ENCODE measurements at places on chromosomes 6 and 20. TPM values are rescaled to one million over a fixed set of nuclear protein-coding genes. Genes with fewer than 3 reads are reported as not detected.

SLC35F1 gene
- total RNA-seq: 1.1 TPM

TXLNB gene
- total RNA-seq: 0.22 TPM

CFAP206 gene
- total RNA-seq: 0.20 TPM

HCK gene
- 3.7 TPM for total RNA-seq

- H3K4me3 ChIP-seq: no peak overlapping the region
- DNase-seq: no peak
- H3K36me3 ChIP-seq: no peaks in the 10 kb centered on the region
These were observed 12.7 kb downstream of the ABT1 start for GRCh38 chr6:26609463-26609862.

DNA sequence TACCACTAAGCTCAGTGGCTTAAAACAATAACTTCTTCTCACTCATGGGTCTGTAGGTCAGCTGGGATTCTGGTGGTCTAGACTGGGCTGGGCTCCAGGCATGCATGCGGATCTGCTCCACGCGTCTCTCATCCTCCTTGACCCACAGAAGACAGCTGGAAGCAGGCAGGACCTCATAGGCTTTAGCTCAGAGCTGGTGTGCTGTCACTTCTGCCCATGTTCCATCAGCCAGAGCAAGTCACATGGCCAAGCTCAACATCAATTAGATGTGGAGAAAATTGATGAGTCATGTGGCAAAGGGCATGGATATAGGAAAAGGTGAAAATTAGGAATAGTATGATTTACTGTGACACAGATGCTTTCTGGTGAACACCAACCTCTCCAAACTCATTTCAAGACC lies 57.4 kb upstream of the PSMF1 start:
- H3K27me3 ChIP-seq: no peaks in the 10 kb centered on the region
- no peak overlapping the region for H3K27ac ChIP-seq
- H3K4me1 ChIP-seq: no peaks in the 10 kb centered on the region
- no peak overlapping the region for H3K4me3 ChIP-seq

DNA sequence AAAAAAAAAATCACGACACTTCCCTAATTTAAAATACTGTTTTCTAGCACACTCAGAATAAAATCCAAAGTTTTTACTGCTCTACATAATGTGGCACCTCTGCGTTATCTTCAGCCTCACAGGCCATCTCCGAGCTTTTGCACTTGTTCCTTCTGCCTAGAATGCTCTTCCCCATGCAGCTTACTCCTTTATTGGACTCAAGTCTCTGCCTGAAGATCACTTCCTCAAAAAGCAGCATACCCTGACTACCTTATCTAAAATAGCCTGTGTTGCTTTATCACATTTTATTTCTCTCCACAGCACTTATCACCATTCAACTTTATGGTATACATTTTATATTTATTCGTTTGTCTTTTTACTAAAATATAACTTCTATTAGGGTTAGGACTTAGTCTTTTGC lies 2.3 kb downstream of the ZNF322 start:
- H3K27ac ChIP-seq: no peak overlapping the region
- no peaks in the 10 kb centered on the region for H3K27me3 ChIP-seq
- no peak overlapping the region for H3K4me3 ChIP-seq
- no peak for DNase-seq
- H3K36me3 ChIP-seq: no peaks in the 10 kb centered on the region
- H3K4me1 ChIP-seq: peaks cover 8% of the 10 kb centered on the region

DNA sequence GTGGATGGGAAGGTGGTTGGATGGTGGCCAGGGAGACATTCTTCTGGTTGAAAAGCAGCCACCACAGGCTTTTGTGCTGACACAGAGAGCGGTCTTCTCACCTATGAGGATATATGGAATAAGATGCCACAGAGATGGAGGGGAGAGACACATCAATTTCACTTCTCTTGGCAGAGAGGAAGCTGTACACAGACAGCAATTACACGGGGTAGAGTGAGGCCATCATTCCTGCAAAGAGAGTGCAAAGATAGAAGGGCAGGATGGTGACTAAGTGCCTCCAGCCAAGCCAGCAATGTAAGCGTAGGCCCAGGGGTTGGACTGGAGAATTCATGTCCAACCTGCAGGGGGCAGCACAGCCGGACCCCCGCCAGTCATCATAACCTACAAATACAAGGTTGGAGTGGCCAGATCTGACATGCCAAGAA lies 56.4 kb downstream of the NRN1 start:
- H3K36me3 ChIP-seq: no peaks in the 10 kb centered on the region
- H3K4me1 ChIP-seq: no peaks in the 10 kb centered on the region
- no peak for DNase-seq
- no peak overlapping the region for H3K27ac ChIP-seq
- no peak overlapping the region for H3K4me3 ChIP-seq

DNA sequence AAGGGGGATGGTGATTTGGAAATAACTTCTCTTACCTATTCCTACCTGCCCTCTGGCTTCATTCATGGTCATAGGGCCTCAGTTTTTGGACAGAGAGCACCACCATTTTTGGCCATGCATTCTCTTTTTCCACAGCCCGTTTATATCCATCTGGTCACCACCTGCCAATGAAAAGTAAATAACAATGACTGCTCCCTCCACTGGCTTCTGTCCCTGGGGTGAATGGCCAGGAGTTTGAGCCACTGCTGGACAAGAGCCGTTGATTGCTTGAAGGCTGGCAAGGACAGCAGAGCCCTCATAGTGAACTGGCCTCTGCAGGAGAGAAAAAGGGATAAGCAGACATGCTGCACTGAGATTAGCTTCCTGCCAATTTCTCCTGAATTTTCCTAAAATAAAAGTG lies 261.8 kb downstream of the ADGB start:
- H3K36me3 ChIP-seq: no peaks in the 10 kb centered on the region
- H3K27me3 ChIP-seq: no peaks in the 10 kb centered on the region
- no peaks in the 10 kb centered on the region for H3K4me1 ChIP-seq
- no peak overlapping the region for H3K4me3 ChIP-seq
- no peak for DNase-seq

DNA sequence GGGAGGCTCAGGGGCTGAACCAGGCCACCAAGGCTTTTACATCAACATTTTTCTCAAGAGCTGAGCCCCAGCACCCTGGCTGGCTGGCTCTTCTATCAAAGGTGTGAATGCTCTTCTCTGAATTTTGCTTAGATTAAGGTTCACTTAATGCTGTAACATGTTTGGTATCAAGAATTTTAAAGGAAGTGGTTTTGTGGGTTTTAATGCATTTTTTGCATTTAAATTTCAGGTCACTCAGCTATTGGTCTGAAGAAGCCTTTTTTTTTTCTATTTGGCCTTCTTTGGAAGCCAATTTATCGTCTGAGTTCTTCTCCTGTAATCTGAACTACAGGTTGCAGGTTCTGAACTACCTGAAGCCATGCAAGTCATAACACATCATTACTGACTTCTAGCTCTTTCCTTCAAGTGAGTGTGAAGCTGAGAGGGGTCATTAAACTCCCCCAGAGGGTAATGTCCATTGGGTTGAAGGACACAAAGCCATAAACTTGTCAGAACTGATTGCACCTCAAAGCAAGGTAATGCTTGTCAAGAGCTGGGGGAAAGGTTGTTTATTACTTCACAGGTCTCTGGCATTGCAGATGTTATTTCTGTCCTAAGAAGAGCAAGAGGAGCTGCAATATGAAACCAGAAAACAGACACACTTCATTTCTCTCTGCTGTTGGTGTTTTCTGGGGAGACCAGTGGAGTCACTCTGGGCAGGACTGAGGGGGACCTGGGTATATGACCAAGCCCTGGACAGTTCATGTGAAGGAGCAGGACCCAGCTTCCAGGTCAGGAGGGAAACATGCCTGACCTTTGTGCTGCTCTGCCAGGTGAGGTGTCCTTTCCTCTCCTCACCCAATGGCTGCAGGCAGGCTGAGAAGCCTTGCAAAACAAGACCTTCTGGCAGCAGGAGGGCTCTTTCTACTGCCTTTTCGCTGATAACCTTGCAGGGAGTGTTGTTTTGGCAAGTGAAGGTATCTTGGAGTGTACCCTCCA lies 26.1 kb upstream of the NEDD9 start:
- peaks cover 6% of the 10 kb centered on the region for H3K4me1 ChIP-seq
- no peak for DNase-seq
- no peak overlapping the region for H3K4me3 ChIP-seq
- H3K27me3 ChIP-seq: no peaks in the 10 kb centered on the region
- H3K36me3 ChIP-seq: no peaks in the 10 kb centered on the region

DNA sequence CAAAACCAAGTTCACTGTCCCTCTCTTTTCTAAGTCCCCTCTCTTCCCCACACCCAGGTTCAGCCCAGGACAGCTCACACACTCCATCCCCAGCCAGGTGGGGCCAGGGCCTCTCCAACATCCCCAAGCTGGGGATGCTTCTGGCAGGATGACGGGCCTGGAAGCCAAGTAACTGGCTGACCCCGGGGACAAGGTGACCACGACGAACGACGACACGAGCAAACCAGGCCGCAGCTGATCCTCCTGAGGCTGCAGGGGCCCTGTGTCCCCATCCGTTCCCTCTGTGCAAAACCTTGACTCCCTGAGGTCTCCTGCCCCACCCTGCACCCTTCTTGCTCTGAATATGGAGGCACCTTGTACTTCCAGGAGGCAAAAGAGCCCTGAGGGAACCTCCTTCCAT lies 11.6 kb upstream of the PLG start:
- no peaks in the 10 kb centered on the region for H3K36me3 ChIP-seq
- H3K27ac ChIP-seq: no peak overlapping the region
- DNase-seq: no peak
- H3K4me1 ChIP-seq: no peaks in the 10 kb centered on the region
- H3K27me3 ChIP-seq: no peaks in the 10 kb centered on the region
- H3K4me3 ChIP-seq: no peak overlapping the region

GRCh38 chr6:100892116-100892515 lies 11.0 kb upstream of the ASCC3 start:
- no peak overlapping the region for H3K27ac ChIP-seq
- no peaks in the 10 kb centered on the region for H3K4me1 ChIP-seq
- DNase-seq: no peak
- no peaks in the 10 kb centered on the region for H3K27me3 ChIP-seq
- H3K36me3 ChIP-seq: no peaks in the 10 kb centered on the region
- no peak overlapping the region for H3K4me3 ChIP-seq

- H3K27ac ChIP-seq: no peak overlapping the region
- no peak overlapping the region for H3K4me3 ChIP-seq
- no peaks in the 10 kb centered on the region for H3K27me3 ChIP-seq
- H3K36me3 ChIP-seq: no peaks in the 10 kb centered on the region
These were observed 52.9 kb upstream of the SLC22A16 start for GRCh38 chr6:110529355-110529754.

DNA sequence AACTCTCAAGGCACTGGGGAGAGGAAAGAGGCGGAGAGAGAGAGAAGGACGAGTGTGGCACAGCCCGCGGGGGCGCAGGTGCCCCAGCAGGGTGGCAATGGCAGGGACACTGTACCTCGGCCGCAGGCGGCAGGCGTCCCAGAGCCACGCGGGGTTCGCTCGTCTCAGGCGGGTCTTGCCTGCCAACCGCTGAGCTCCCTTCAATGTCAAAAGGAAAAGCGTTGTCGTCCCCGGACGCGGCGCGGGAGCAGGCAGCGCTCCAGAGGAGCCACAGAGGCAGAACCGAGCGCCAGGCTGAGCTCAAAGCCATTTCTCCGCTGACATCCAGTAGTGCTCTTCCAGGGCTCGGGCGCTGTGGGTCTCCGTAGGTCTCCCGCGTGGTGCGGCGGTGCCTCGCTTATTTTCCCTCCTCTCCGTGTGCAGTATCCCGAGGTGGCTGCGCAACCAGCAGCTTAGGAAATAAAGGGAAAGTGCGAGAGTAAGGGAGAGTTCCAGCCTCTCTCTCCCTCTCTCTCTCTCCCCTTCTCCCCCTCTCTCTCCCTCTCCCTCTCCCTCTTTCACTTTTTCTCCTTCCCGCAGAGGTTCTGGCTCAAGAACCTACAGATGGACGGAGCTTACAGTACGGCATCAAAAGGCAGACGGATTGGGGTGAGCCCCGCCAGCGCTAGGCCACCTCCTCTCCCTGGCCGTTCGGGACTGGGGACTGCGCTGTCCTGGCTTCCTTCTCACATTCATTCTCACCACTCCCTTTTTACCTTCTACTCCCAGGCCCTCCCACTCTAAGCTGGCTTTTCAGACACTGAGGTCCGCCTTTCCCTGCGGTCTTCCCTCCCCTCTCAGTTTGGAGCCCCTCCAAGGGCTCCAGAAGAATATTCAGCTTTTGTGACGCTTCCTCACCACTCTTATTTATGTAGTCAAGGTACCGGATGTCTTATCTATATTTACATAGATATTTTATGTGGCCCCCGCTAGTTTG lies at the start of gene LAMA4:
TSS of gene LAMA4 (minus strand) at position 727 of the 976 bp plus-strand sequence. CDS start at position 310, 417 bp downstream.
- peak within 1 kb of the TSS; percentile 34 for H3K4me3 ChIP-seq
- H3K27me3 ChIP-seq: peaks cover 6% of the 10 kb centered on the region
- no peaks in the 10 kb centered on the region for H3K36me3 ChIP-seq
- no peaks in the 10 kb centered on the region for H3K4me1 ChIP-seq

GRCh38 chr6:142376800-142377496 lies 75.1 kb downstream of the ADGRG6 start:
- no peaks in the 10 kb centered on the region for H3K36me3 ChIP-seq
- no peaks in the 10 kb centered on the region for H3K27me3 ChIP-seq
- no peak overlapping the region for H3K27ac ChIP-seq
- no peak overlapping the region for H3K4me3 ChIP-seq
- no peaks in the 10 kb centered on the region for H3K4me1 ChIP-seq
